ENCODE measurements at places on chromosomes 12 and 14.

GRCh38 chr12:2616763-2617162, 178.0 kb upstream of the FKBP4 start:
- no peak for DNase-seq

GRCh38 chr14:101199028-101199770, 295.7 kb upstream of the RTL1 start:
- DNase-seq: no peak

DNA sequence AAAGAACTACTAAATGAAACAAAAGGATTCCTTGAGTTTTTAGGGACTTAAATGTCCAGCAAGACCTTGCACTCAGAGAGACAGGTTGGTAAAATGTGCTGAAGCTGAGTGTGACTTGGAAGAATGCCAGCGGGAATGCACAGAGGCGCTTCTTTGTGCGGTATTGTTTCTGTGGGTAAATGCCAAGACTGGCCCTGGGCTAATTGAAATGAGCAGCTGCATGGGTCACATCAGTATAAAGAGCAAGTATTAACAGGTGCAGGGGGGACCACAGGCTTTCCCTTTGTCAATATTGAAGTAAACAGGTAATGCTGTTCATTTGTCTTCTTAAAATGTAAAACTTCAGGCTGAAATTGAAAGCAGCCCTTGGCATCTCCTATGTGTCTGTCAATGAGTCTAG, 74.3 kb downstream of the LMO3 start:
- no peak for DNase-seq

DNA sequence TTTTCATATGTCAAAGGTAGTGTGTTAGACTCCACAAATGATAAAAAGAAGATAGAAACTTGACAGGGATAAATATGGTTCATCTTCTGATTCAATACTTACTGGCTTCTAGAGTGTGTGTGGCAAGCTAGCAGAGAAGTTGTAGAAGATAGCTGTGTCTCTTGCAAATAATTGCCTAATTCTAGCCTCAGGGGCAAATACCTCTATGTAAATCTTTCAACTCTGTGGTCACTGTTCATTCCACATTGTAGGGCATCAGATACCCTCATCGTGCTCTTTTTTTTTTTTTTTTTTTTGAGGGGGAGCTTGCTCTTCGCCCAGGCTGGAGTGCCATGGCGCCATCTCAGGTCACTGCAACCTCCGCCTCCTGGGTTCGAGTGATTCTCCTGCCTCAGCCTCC, 1.7 kb downstream of the OLR1 start:
- DNase-seq: no peak

- no peak for DNase-seq
Measured at GRCh38 chr12:96658075-96658474, 168.7 kb downstream of the CFAP54 start.

DNA sequence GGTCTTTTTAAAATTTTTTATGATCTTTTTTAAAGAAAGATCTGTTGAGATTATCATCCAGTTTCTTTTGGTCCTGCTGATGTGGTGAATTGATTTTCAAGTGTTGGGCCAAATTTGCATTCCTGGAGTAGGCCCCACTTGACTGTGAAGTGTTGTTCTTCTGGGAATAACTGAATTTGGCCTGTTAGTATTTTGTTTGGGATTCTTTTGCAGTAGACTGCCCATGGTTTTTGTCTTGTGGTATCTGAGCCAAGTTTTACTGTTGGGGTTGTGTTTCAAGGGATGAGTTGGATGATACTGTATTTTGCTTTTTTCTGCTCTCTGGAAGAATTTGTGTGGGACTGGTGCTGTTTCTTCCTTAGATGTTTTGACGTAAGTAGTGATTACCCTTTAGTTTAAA, 4.0 kb upstream of the SYCP3 start:
- no peak for DNase-seq

- no peak for DNase-seq
Measured at GRCh38 chr12:91883811-91884210, 261.8 kb downstream of the BTG1 start.

GRCh38 chr12:28413460-28414109, 223.3 kb downstream of the CCDC91 start:
- DNase-seq: no peak

- no peak for DNase-seq
Measured at GRCh38 chr12:103793046-103793445, 48.0 kb downstream of the NT5DC3 start.

- DNase-seq: no peak
Measured at GRCh38 chr12:87812681-87813080, 216.5 kb downstream of the C12orf50 start.

DNA sequence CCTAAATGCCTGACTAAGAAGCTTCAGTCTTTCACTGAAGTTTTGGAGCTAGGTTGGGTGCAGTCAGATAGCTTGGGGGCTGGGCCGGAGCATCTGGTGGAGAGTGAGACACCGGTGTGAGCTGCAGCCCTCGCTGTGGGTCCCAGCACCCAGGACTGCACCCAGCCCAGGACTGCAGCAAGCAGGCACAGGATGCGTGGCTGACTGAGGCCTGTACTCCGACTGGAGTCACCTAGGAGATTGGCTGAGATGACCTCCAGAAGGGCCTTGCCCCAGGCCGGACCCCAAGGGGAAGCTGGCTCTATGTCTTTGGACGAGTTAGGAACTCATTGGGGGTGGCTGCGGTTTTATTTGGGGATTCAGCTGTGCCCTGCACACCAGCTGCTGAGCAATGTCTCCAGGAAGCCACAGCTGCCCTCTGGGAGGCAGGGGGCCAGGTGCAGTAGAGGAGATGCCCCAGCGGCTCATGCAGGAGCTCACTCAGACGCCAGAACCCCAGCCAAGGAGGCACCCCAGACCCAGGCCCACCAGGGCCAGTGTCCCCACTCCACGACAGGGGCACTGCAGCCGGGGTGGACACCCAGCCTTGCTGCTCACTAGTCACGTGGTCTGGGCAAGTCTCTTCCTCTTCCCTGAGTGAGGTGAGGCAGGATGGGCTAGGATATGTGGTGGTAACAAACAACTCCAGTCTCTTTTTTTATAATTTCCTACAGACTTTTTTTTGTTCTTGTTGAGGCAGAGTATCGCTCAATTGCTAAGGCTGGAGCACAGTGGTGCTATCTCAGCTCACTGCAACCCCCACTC, 31.8 kb upstream of the RCOR1 start:
- DNase-seq: no peak

DNA sequence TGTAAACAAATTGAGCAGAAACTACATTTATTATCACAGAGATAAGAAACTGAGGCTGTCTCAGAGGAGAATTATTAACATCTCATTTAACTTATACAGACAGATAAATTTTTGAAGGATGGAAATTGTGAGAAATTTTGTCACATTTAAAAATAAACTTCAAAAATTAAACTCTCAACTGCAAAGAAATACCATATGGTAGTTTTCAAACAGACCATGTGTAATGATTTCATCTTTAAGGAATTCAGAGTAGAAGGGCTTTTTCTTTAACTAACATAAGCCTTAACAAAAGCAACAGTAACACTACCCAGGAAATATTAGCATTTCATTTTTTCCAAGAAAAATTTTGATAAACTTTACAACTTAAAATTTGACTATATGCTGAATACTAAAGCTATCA, 26.6 kb downstream of the NUP37 start:
- DNase-seq: no peak

- no peak for DNase-seq
Measured at GRCh38 chr12:99035803-99036202, 390.7 kb downstream of the APAF1 start.

GRCh38 chr14:103448097-103448496, 62.9 kb downstream of the MARK3 start:
- no peak for DNase-seq

DNA sequence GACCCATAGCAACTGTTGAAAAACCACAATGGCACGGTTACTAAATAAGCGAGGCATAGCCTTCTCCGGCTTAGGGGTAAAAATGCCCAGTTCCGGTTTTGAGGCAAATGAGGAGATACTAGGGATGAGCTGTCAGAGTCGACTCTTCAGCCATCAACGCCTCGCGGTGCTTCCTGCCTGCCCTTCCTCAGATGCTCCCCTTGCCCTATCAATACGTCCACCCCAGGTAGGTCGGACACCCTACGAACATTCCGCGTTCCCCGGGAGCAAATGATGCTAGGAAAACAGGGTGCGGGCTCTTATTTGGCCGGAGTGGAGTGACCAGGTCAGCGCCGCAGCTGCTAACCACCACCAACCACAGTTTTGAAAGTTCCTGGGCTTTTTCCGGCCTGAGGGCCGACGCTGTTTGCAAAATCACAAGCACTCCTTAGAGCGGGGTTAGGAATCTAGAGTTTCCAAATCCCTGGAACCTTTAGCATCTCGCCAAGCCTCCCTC, 1.2 kb downstream of the SRSF9 start:
- DNase-seq: peak; percentile 14

DNA sequence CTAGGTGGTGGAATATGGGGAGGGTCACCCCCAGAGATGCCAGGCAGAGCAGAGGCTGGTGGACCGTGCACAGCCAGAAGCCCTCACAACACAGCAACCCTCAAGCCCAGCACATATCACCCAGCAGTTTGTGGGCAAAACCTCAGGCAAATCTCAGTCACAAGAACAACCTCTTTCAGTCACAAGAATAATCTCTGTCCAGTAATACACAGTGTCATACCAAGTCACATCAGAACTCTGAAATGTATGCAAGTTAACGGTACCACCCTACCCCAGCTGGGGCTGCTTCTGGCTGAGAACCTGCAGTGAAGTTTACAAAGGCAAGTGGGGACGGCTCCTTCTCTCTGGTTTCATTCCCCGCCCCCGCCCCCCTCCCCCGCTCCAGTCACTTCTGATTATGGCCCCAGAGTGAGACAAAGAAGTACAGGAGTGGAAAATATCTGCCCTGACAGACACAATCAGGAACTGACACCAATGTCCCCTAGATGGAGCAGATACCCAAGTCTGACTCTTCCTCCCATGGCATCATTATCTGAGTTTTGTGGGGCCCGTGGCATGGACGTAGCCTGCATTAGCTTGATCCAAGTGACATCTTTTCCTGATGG, 480.9 kb upstream of the TMEM132C start:
- DNase-seq: no peak

DNA sequence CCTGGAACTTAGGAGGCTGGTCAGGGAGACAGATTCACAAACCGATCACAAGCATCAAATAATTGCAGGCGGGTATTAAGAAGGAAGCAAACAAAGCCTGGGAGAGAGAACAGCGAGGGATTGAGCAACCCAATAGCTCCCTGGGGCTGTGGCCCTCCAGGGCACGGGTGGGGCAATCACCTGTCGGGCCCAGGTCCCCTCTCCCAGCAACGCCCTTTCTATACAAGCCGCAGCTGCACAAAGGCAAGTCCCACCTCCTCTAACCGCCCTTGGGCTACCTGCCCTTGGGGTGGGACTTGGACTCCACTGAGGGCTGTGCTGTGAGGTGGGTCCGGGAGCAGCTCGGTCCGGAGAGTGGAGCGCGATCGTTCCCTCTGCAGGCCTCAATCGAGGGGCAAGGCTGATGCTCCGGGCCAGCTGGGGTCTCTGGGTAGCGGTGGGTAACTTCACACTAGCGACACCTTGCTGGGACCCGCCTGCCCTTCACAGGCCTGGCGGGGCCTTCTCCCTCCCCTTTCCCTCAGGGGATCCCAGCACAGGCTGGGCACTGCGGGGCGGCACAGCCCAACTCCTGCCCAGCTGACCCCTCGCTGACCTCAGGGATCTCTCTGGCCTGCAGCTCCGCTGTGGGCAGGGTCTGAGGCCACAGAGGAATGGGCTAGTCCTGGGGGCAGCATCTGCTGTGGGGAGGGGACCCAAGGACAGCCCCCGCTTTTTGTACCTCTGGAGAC, 8.0 kb downstream of the PHB2 start:
- no peak for DNase-seq
